Caco-2 (cell line): ENCODE measurements at places on chromosomes 16 and 17. TPM values are rescaled to one million over a fixed set of nuclear protein-coding genes. Genes with fewer than 3 reads are reported as not detected.

Gene SAMD14
- 2.2 and 3.4 TPM in 2 replicates for total RNA-seq

Gene SLC6A2
- total RNA-seq, result not detected in 2 replicates

DNA sequence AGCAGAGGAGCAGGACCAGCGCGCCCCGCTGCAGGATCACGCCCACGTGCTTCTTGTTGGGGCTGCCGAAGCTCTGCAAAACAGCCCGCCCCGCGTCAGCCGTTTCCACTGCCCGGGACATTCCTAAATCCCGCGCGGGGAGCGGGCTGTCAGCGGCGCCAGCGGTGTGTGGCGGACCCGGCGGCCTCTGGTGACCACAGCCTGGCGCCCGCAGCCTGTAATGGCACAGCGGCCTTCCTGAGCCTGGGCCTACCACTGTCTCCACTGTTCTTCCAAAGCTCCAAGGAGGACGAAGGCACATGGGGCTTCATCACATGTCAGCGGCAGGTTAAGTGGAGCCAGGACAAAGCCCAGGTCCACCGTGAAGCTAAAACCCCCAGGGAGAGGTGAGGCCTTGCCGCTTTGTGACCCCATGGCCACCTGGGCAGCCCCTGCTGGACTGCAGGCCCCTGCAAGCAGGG, 2.5 kb downstream of the SLC47A2 start:
- DNase-seq, result no peak

DNA sequence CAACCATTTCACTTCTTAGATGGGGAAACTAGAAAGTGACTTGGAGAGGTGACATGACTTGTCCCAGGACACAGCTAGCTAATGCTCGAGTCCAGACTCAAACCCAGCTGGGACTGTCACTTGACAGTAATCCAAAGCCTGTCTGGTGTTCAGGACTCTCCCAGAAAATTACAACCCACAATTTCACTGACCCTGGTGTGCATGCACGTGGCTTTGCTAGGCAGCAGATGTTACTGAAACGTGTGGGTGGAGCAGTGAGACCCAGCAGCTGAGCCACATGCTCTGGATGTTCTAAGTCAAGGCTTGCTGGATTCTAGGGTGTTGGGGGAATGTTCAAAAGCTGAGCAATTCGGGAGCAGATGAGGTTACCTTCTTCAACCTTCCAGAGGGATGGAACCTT, 364.6 kb downstream of the GRIN2A start:
- no peak for DNase-seq

DNA sequence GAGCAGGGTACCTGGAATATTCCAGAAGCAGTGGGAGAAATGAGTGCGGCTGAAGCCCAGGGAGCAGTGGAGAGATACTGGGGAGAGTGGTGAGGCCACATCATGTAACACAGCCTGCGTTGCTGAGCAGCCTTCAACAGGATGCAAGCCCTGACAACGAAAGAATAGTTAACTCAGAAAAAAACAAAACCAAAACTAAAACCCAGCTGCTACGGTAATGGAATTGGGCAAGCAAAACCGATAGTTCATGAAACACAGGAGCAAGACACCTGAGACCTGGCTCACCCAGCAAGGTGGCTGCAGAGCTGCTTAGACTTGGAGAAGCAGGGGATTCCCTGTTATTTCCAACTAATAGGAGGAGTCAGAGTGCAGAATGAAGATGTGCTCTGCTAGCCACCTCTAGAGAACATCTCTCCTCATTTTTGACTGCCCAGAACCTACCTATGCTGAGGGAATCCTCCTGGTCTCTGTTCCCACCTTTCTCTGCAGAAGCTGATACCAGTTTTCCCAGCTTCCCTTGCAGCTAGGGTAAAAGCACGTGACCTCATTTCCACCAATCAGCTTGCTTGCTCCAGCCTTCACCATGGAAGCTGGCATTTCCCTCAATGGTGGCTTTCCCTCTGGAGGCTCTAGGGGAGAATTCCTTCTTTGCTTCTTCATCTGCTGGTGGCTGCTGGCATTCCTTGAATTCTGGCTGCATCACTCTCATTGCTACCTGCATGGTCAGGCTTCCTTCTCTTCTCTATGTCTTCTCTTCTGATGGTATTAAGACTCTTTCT, 59.4 kb upstream of the XYLT1 start:
- no peak for DNase-seq
